ENCODE measurements at places on chromosomes 6 and 20.

- DNase-seq = no peak
Observed at GRCh38 chr6:169555971-169556617, 145.7 kb downstream of the WDR27 start.

DNA sequence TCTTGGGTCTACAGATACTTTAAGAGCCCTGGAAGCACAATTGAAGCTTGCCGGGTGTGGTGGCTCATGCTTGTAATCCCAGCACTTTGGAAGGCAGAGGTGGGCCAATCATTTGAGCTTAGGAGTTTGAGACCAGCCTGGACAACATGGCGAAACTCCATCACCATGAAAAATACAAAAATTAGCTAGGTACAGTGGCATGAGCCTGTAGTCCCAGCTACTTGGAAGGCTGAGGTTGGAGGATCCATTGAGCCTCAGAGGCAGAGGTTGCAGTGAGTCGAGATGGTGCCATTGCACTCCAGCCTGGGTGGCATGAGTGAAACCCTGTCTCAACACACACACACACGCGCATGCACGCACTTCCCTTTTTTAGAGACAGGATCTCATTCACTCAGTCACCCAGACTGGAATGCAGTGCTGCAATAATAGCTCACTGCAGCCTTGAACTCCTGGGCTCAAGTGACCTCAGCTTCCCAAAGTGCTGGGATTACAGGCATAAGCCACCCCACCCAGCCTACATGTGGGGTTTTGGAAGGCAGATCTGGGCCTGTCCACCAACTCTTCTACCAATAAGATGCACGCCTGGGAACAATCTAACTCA is 182.5 kb upstream of the JARID2 start:
- DNase-seq = no peak

DNA sequence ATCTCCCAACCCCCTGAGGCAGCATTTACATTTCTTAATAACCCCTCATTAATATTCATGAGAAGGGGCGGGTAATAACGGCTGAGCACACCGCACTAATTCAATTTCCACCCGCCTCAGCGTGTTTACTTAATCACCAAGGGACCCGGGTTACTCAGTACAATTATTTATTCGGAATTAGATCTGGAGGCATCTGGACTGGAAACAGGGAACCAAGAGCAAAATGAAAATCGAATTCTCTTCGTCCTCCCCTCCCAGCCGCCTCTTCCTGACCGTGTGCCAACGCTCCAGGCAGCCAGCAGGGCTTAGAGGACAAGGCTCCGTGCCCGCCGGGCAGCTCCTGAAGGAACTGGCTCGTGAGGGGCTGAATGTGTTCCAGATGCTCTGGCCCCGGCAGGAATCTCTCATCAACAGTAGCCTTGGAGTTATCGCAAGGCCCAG is 23.5 kb upstream of the CTNNBL1 start:
- DNase-seq = no peak

GRCh38 chr6:159908979-159909378 is 18.2 kb downstream of the MAS1 start:
- no peak for DNase-seq

- DNase-seq = no peak
Observed at GRCh38 chr20:4130404-4131189, 115.2 kb upstream of the RNF24 start.

- peak; percentile 22 for DNase-seq
Observed at GRCh38 chr20:24771542-24772061, 177.5 kb upstream of the CST7 start.

DNA sequence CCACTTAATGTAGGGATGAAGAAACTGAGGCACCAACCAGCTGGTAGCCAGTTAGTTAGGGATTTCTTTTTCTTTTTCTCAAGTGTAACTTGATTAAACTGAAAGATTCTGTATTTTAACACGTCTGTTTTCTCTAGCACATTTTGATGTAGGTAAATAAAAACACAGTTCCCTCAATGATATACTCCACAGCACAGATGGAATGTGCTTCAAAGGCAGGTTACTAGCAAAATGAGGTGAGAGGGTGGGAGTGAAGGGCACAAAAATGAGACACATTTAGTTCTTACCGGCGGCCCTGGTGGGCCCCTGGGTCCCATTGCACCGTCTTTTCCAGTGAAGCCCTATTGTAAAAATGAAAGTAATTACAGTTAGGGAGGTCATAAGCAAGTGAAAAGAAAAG is 108.9 kb downstream of the COL12A1 start:
- DNase-seq = no peak

DNA sequence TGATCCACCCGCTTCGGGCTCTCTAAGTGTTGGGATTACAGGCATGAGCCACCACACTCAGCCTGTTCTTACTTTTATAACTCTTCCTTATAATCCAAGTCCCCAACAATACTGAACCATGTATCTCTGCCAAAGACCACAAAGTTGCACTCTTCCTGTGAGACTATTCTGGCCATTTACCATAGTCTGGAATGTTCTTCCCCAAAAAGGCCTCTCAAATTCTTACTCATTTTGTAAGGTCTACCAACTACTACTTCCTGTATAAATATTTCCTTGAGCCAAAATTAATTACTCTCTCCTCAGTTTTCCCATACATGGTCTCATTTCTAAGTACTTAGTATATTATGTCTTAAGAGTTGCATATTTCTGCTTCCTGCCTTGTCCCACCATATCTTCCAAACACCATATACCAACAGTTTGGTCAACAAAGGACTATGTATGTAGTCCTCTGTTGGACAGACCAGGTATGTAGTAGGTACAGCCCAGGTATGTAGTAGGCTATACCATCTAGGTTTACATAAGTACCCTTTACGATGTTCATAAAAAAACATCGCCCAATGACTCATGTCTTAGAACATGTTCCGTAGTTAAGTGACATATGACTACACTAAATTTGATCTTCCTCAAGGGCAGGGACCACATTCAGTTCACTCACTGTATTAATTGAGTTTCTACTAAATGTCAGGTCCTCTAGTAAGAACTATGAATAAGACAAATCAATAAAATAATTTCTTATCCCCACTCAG is 22.0 kb downstream of the RANBP9 start:
- DNase-seq = no peak

DNA sequence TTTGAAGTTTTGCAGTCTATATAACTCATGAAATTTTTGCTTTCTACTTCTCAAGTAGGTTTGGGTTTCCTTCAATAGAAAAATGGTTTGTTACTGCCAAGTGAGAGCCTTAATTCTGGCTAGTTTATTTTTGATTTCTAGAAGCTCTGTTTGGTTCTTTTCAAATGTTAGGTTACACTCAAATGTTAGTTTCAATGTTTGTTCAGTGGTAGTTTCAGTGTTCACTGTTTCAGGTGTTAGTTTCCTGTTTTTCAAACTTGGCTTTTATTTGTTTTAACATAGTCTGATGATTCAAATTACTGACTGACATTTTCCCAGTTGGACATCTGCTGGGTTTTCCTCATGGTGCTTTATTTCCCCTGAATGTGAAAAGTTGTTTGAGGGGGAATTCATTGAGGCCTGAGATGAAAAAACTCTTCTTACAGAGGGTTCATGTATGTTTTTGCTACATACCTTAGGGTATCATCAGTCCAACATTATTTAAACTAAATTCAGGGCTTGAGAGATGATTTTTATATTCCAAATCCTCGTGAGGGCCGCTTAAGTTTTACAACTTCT is 189.0 kb downstream of the JARID2 start:
- no peak for DNase-seq

- DNase-seq = no peak
Observed at GRCh38 chr6:19860235-19860877, 23.2 kb downstream of the ID4 start.

- DNase-seq = no peak
Observed at GRCh38 chr20:43948455-43948854, 33.8 kb downstream of the TOX2 start.

GRCh38 chr6:44762496-44762895 is 375.0 kb downstream of the CDC5L start:
- no peak for DNase-seq

GRCh38 chr20:30816182-30816645 is 441.2 kb upstream of the DEFB115 start:
- DNase-seq = peak; percentile 38

- no peak for DNase-seq
Observed at GRCh38 chr6:155224618-155225017, 39.2 kb upstream of the CLDN20 start.

GRCh38 chr20:49461894-49462620 is 20.4 kb downstream of the KCNB1 start:
- DNase-seq = no peak

GRCh38 chr6:124423621-124424020 is 538.6 kb upstream of the RNF217 start:
- DNase-seq = no peak

- DNase-seq = no peak
Observed at GRCh38 chr6:122894791-122895190, 101.2 kb upstream of the CLVS2 start.

DNA sequence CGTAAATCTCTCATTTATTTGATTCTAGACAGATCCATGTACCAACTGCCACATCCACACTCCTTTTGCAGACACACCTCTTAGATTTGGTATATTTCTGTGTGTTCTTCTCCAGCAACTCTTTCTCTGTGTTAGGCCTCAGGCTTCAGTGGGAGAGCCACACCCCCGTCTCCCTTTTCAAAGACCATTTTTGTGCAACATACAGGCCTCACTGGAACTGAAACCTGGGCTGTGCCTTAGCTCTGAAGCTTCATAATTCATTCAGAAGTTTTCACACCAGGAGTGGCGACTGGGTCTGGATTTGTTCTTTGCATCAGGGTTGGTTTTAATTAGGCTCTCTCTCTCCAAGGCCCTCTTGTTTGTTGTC is 170.2 kb downstream of the THBS2 start:
- DNase-seq = no peak

DNA sequence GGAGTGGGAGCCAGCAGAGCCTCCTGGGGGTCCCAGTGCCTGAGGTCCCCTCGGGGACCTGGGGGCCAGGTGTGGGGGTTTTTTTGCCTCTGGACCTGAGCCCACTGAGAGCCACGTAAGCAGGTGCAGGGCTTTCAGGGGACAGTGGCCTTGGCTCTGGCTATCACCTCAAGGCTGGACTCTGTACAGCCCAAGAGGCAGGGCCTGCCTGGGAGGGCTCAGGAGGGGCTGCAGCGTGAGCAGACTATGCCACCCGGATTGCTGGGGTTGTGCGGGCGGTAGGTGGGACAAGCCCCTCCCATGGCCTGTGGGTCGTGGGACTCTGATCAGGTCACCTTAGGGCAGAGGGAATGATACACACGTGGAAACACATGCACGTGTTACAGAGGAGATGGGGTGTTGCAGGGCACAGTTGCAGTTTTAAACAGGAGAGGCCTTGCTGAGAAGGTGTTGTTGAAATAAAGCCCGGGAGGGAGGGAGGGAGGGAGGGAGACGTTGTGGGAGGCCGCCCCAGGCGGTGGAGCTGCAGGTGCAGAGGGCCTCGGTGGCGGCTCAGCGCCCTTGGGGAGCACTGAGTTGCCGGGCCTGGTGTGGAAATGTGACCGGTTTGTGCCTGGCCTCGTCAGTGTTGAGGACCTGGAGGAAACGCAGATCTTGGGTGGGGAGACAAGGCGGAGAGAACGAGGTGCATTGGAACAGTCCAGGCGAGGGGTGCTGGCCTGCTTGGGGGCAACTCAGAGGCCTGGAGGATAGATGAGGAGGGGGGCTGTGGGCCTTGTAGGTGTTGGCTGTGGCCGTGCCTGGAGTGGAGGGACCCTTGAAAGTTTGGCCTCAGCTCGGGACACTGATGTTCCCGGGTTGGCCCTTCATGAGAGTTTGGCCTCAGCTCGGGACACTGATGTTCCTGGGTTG is 2.3 kb downstream of the TCEA2 start:
- DNase-seq = no peak

- DNase-seq = no peak
Observed at GRCh38 chr20:9353916-9354276, 160.5 kb upstream of the LAMP5 start.

DNA sequence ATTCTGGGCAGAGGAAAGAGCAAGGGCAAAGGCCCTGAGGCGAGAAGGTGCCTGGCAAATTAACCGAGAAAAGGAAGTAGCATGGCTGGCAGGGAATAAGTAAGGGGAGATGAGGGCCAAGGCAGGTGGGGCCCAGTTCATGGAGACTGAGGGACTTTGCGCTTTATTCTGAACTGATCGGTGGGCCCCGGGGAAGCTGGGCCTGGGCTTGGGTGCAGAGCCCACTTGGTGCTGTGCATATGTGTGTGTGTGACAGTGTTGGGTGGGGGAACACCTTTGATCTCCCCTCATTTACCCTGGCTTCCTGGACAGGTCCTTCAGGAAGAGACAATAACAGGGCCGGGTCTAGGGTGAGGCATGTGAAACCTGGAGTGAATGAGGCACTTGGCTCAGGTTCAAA is 2.9 kb upstream of the MDFI start:
- DNase-seq = no peak

DNA sequence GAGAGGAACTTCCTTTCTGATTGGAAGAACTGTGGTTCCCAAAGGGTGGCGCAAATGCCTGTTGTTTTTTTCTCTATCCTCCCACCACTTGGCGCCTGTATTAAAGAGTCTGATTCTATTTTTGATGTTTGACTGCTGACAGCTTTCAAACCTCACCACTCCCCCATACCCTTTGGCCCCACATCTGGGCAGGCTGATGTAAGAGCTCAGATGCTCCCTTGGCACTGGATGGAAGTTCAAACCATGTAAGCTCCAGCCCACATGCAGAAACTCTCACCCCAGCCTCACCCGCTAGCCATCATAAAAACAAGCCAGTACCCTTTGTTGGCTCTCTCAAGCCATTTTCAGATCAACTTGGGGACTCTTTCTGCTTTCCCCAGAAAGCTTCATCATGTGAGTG is 20.0 kb upstream of the TMEM14A start:
- no peak for DNase-seq

Measured in H9 (cell line).